ENCODE measurements at places on chromosomes 6 and 20.

GRCh38 chr6:64146094-64146493 is 510.5 kb downstream of the PHF3 start:
- DNase-seq = no peak

DNA sequence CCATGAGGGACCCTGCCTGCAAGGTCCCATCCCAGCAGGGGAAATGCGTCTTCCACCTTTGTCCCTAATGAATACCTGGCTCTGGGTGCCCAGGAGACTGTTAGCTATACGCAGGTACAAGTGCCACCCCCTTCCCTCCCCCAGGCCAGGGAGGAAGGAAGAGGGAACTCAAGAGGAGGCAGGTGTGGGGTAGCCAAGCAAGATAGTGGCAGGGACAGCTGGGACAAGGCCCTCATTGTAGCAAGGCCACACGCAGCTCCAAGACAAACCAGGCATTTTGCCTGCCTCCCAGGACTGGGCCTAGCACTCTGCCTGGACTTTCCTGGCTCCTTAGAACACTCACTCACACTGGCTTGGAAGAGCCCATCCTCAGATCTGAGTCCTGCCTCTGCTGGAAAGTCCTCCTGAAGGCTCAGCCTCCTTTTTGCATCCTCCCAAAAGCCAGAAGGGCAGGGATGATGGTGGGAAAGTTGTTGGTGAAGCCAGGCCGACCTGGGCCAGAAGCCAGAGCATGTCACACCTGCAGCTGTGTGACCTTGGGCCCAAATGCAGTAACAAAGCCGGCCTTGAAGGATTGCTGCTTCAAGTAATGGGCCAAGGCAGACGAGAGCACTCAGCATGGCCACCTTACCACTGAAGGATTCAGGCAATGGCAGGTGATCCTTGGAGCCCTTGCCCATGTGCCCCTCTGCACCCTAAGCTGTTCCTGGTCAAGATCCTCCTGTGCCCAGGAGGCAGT is 27.7 kb downstream of the SNPH start:
- DNase-seq = no peak

DNA sequence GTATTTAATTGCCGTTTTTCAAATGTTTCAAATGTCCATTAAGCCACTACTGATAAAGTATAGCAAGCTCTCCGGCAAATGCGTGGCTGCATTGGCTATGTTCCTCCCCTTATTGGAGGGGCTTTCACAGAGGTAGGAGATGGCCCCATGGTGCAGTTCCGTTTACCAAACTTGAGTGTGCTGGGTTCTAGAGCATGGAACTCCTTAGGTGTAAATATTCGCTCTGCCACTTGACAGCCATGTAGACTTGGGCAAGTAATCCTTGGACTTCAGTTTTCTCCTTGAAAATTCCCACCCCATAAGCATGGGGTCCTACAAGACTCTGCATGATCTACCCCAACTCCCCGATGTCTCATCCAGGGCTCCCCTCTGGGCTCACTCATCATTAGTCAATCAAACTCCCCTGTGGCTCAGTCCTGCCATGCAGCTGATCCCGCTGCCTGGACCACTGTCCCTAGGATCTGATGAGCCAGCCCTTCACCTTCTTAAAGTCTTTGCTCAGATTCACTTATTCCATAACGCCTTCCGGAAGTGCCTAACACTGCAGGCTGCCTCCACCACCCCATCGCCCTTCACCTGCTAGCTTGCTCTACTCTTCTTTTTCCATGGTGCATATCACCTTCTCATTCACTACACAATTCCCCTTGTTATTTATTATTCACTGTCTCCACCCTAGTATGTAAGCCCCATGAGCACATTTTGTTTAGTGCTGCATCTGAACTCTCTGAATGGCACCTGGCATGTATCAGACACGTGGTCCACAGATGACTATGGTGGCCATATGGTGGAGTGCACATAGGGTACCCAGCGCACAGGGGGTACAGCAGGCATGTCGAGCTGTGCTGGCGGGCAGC is 18.8 kb downstream of the PRR18 start:
- no peak for DNase-seq

DNA sequence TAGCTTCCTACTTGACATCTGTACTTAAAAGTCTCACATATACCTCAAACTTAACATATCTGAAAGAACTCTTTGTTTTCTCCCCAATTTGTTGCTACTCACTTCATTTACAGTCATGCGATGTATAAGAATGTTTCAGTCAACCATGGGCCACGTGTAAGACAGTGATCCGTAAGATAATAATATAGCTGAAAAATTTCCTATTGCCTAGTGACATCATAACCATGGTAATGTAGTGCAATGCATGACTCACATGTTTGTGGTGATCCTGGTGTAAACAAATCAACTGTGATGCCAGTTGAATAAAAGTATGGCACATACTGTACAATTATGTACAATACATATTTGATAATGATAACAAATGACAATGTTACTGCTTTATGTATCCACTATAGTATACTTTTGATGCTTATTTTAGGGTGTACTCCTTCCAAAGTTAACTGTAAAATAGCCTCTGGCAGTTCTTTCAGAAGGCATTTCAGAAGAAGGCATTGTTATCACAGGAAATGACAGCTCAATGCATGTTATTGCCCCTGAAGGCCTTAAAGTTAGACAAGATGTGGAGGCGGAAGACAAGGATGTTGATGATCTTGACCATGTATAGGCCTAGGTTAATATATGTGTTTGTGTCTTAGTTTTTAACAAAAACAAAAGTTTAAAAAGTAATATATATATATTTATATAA is 579.0 kb downstream of the EPHA7 start:
- DNase-seq = no peak

DNA sequence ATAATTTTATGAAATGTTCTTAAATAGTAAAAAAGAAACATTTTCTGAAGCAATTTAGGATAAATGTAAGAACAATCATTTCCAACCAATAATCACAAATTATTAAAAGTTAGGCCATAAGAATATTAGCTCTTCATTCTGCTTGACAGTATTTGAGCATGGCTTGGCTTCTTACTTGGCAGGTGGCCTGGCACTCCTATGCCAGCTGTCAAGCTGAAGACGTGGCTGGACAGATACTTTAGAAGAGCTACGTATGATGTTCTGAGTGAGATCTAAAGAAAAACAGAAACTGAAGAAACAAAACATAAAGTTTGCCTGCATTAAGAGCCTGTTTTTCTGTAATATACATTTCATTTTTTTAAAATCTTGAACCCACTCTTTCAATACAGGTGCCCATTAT is 438.9 kb downstream of the GRIK2 start:
- no peak for DNase-seq

DNA sequence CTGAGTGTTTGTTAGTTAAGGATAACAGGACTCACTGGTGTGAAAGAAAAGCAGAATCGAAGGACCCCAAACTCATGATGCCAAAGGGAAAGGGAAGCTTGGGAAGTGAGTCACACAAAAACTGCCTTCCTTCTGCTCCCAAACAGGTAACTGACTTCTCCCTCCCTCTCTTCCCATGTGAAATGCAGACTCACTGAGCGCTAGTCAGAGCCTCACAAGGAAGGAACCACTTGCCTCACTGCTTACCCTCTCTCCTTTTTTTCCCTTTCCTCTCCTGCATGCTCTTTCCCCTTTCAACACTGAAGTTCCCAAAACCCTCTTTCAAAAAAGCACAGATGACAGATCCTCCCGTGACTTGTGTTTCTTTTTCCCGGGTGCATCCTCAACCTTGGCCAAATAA is 56.4 kb downstream of the LYRM4 start:
- no peak for DNase-seq

DNA sequence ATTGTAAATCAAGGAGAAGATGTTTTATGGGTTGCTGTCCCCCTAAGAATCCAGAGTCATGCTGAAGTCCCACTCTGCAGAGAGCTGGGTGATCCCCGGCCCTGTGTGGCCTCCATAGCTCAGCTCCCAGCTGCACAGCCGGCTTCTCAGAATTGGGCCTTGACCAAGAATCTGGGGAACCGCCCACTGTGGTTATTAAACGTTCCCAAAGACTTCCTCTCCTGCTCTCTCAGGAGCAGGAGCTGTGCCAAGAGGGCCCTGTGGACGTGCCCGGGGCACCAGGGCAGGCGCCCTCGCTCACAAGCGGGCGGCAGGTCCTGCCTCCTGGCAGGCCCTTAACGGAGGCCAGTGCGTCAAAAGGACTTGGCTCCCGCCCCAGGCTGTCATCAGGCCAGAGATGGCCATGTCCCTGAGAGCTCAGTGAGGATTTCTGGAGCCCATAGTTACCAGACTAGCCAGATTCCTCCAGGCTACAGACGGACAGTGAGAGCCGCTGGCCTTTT is 30.4 kb downstream of the ZC3H12D start:
- DNase-seq = peak; percentile 97

DNA sequence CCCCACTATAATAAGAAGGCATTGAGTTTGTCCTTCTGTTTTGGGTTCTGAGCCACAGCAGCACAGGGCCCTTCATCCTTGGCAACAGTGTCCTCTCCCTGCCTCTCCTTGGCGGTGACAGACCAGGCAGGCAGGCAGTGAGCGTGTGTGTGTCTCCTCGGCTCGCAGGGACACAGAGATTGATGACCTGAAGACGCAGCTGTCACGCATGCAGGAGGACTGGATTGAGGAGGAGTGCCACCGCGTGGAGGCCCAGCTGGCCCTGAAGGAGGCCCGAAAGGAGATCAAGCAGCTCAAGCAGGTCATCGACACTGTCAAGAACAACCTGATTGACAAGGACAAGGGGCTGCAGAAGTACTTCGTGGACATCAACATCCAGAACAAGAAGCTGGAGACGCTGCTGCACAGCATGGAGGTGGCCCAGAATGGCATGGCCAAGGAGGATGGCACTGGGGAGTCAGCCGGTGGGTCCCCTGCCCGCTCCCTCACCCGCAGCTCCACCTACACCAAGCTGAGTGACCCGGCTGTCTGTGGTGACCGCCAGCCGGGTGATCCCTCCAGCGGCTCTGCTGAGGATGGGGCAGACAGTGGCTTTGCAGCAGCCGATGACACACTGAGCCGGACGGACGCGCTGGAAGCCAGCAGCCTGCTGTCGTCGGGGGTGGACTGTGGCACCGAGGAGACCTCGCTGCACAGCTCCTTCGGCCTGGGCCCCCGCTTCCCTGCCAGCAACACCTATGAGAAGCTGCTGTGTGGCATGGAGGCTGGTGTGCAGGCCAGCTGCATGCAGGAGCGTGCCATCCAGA is 24.0 kb downstream of the SDCBP2 start:
- no peak for DNase-seq

DNA sequence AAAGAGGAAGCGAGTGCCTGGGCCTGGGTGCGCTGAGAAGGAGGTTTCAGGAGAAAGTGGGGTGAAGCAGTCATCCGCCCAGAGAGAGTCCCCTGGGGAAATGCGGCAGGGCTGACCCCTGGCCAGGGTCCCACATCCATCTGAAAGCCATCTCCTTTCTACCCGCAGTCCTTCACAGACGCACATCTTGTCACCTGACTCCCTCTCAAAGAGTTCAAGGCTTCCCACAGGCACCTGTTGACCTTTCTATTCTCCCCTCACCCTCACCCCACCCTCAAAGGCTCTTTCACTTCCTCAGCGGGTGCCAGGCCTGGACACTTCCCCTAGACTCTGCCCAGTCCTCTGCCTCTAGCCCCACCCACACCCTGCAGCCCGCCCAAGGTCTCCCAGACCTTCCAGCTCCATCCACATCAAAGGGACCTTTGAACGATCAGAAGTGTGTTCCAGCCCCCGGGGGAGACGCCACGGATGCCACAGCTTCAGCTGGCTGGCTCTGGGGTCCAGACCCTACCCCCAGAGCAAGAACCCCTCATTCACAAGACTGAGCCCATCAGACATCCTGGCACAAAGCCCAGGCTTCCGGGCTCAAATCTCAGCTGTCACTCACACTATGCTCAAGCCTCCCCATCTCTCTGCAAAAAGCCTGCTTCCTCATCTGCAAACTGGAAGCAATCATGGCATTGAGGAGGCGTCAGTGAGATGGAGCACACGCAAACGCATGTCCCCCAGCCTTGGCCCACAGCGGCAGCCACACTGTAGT is 2.1 kb downstream of the CTSZ start:
- DNase-seq = no peak

DNA sequence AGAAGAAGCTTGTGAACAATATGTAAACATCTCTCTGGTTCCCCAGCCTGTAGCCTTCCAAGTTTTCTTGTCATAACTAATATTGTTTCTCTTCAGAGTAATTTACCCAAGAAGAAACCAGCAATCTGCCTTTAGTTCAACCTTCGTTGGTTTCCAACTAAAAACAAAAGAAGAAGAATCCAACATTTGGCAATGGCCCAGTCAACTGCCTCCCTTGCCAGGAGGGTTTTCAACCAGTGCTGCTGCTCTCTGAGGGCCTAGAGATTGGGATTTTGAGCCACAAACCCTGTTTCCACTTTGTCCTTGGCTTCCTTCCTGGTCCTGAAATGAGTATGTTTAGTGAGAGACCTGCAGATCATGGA is 395.8 kb upstream of the CNR1 start:
- DNase-seq = no peak

DNA sequence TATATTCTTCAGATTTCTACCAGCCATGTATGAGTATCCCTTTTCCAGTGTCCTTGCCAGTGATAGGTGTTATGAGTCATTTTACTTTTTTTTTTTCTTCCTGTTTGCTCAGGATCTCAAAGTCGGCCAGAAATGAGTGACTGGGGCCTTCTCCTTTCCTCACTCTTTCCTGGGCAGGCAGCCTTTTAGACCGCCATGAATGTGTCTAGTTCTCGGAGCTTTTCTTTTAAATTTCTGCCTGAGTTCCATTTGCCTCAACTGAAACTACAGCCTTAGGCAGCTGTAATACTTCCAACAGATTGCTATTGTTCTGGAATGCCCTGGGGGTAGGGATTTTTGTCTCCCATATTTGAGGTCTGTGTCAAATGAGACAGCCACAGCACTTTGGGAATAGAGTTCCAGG is 83.7 kb downstream of the STXBP5 start:
- DNase-seq = no peak

DNA sequence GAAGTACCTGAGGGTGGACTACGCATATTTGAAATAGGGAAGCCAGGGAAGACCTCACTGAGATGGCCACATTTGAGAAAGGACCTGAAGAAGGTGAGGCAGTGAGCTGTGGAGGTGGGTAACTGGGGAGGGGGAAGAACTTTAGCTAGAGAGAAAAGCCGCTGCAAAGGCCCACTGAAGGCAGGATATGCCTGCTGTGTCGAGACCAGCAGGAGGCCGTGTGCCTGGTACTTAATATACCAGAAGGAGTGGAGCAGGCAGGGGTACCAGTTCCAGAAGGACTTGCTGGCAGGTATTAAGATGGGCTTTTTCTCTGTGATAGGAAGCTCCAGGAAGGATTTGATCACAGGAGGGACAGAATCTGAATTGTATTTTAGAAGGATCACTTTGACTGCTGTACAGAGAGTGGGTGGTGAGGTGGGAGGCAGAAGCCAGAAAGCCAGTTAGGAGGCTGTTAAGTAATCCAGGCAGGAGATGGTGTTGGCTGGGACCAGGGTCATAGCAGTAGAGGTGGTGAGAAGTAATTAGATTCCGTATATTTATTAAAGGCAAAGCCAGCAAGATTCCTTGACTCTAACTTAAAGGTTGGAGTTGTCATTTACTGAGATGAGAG is 54.2 kb upstream of the FANCE start:
- no peak for DNase-seq

- DNase-seq = no peak
Measured at GRCh38 chr6:35500782-35501181, 3.9 kb upstream of the TEAD3 start.
